ENCODE measurements at places on chromosomes 1 and 21.
A peak's percentile ranks its signal among the peaks of the same experiment; 100 is the strongest.

- DNase-seq, result no peak
- H3K4me1 ChIP-seq, result no peaks in the 10 kb centered on the region
- H3K27ac ChIP-seq, result no peak overlapping the region
These were observed 17.0 kb downstream of the C1orf159 start for GRCh38 chr1:1098681-1099421.

DNA sequence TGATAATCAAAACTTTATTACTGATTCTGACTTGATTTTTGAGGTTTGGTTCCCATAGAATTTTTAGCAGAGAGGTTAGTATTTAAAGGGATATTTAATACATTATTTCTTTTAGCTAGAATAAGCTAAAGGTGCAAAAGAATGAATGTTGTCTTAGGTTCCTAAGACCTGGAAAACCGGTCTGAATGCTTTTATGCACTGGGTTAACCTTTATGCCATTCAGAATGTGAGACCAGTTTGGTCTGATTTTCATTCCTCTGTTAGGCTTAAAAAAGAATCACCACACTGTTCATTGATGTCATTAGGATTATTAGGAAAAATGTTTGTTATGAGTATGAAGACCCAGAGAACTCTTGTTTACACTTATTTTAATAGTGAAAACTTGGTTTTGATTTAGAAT is 30.1 kb downstream of the RAP1A start:
- H3K27me3 ChIP-seq, result no peaks in the 10 kb centered on the region
- no peak overlapping the region for H3K27ac ChIP-seq
- no peak overlapping the region for H3K4me3 ChIP-seq
- peaks cover 45% of the 10 kb centered on the region for H3K4me1 ChIP-seq

DNA sequence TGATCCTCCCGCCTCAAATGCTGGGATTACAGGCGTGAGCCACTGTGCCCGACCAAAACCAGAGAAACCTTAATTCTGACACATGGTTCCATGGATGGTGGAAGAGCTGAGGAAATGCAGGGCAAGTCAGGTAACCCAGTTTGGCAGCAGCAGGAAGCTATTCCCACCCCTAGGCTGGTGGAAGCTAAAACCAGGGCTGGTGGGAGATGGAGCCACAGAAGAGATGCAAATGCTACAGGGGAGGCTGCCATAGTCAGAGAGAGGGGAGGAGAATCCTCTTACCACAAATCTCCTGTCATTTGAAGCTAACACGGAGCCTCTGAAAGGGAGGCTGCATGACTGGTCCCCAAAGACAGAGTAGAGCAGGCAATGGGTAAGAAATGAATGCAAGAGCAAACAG is 4.1 kb upstream of the CDC42BPA start:
- H3K4me1 ChIP-seq, result no peaks in the 10 kb centered on the region
- no peak for DNase-seq
- H3K27ac ChIP-seq, result no peak overlapping the region

DNA sequence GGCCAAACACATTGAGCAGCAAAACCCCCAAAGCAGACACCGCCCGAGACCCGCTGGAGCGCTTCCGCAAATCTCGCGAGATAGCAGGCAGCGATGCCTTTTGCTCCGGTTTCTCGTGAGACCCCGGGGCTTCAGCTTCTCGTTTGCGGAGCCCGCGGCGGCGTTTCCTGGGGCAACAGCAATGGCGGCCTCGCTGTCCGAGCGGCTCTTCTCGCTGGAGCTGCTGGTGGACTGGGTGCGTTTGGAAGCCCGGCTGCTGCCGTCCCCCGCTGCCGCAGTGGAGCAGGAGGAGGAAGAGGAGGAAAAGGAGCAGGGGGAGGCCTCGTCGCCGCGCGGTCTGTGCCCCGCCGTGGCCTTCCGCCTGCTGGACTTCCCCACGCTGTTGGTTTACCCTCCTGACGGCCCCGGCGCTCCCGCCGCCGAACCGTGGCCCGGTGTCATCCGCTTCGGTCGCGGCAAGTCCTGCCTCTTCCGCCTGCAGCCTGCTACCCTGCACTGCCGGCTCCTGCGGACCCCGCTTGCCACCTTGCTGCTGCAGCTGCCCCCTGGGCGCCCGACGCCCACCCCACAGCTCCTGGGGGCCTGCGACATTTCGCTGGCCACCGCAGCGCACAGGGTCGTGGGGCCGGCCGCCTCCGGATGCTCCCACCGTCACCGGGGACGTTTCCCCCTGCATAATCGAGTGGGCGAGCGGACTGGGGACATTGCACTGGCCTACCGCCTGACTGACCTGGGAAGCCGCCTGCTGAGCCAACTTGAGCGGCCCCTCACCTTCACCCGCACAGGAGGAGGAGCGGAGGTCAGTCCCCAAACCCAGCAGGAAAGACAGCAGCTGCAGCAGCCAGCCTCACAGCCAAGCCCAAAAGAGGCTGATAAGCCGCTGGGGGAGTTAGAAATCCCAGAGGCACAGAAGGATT is at the start of gene MAP10:
Gene MAP10, plus strand, starts transcription at position 148 of the 917 bp plus-strand sequence. Its CDS starts 34 bp downstream, at position 182.
- H3K4me1 ChIP-seq, result peaks cover 20% of the 10 kb centered on the region
- DNase-seq, result peak; percentile 87
- peak within 1 kb of the TSS; percentile 91 for H3K27ac ChIP-seq
- H3K27me3 ChIP-seq, result peaks cover 11% of the 10 kb centered on the region
- H3K36me3 ChIP-seq, result peaks cover 6% of the 10 kb centered on the region

GRCh38 chr1:97632075-97632474 is 288.8 kb downstream of the DPYD start:
- no peak for DNase-seq

GRCh38 chr1:7643530-7643929 is 127.6 kb upstream of the VAMP3 start:
- H3K36me3 ChIP-seq, result no peaks in the 10 kb centered on the region
- DNase-seq, result no peak
- H3K4me1 ChIP-seq, result peaks cover 11% of the 10 kb centered on the region
- H3K27ac ChIP-seq, result no peak overlapping the region

DNA sequence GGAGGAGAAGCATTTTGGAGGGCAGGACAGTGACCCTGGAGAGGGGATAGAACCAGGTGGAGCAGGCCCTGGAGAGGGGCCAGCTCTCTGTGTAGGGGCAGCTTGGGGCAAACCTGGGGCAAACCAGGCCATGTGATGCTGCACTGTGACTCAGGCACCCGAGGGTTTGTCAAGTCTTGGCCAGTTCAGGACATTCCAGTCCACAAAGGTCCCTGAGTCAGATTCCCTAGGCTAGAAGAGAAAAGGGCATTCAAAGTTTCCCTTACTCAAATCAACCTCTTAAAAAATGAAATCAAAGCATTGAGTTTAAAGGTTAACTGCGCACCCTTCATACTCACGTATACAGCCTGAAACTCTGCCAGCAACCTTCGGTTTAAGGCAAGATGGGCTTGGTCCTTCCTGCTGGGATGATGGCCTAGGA is 25.2 kb upstream of the PLA2G2C start:
- no peak overlapping the region for H3K4me3 ChIP-seq
- no peak overlapping the region for H3K27ac ChIP-seq
- H3K4me1 ChIP-seq, result no peaks in the 10 kb centered on the region
- DNase-seq, result no peak
- H3K27me3 ChIP-seq, result peaks cover 19% of the 10 kb centered on the region

- no peak overlapping the region for H3K4me3 ChIP-seq
- peaks cover 8% of the 10 kb centered on the region for H3K27me3 ChIP-seq
- no peaks in the 10 kb centered on the region for H3K4me1 ChIP-seq
- no peak overlapping the region for H3K27ac ChIP-seq
- no peak for DNase-seq
These were observed 36.9 kb upstream of the POU3F1 start for GRCh38 chr1:38083541-38083940.

DNA sequence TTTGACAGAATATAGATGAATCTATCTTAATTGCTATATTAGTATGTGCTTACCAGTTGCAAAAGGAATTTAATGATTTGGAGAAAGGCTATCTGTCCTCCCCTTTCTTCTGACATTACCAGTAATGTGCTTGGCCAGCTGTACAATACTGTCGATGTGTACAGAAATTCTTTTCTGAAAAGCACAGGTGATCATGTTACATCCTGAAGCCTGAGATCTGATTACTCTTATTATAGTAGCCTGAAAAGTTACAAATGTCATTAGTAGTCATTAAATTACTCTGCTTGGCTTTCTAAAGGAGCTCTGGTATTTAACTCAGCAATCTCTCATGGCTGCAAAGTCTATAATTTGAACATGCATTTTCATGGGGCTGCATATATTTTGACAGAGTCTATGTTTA is 209.8 kb downstream of the PTPRC start:
- peaks cover 3% of the 10 kb centered on the region for H3K4me1 ChIP-seq
- H3K4me3 ChIP-seq, result no peak overlapping the region
- peaks cover 26% of the 10 kb centered on the region for H3K36me3 ChIP-seq

- no peak overlapping the region for H3K27ac ChIP-seq
- H3K4me3 ChIP-seq, result no peak overlapping the region
- H3K27me3 ChIP-seq, result no peaks in the 10 kb centered on the region
- DNase-seq, result no peak
- H3K36me3 ChIP-seq, result no peaks in the 10 kb centered on the region
These were observed 15.8 kb downstream of the HSPG2 start for GRCh38 chr1:21921100-21921875.

DNA sequence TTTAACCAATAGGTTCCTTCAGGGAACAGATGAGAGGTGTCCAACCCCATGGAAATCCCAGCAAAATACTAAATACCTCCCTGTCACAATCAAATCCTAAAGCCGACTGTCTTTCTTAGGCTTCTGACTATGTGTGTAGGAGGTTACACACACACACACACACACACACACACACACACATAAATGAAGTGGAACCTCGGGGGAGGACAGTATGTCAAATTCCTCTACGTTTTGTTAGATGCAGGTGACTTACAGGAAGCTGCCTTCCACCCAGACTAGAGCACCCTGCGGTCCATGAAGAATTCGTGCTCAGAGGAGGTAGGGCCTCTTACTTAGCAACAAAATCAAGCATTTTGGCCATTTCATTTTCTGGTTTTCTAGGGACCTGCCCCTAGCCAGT is 16.4 kb downstream of the RSPH1 start:
- H3K36me3 ChIP-seq, result no peaks in the 10 kb centered on the region
- H3K27ac ChIP-seq, result no peak overlapping the region
- peaks cover 4% of the 10 kb centered on the region for H3K4me1 ChIP-seq
- no peak for DNase-seq
- H3K27me3 ChIP-seq, result peaks cover 19% of the 10 kb centered on the region
- no peak overlapping the region for H3K4me3 ChIP-seq

GRCh38 chr21:38351176-38351959 is 94.6 kb downstream of the KCNJ15 start:
- H3K4me3 ChIP-seq, result no peak overlapping the region
- H3K4me1 ChIP-seq, result no peaks in the 10 kb centered on the region
- no peaks in the 10 kb centered on the region for H3K36me3 ChIP-seq
- no peak for DNase-seq
- peaks cover 36% of the 10 kb centered on the region for H3K27me3 ChIP-seq
- H3K27ac ChIP-seq, result no peak overlapping the region

GRCh38 chr1:215523128-215523861 is 43.8 kb upstream of the KCTD3 start:
- H3K27me3 ChIP-seq, result no peaks in the 10 kb centered on the region
- H3K36me3 ChIP-seq, result no peaks in the 10 kb centered on the region
- H3K27ac ChIP-seq, result no peak overlapping the region
- no peak overlapping the region for H3K4me3 ChIP-seq

DNA sequence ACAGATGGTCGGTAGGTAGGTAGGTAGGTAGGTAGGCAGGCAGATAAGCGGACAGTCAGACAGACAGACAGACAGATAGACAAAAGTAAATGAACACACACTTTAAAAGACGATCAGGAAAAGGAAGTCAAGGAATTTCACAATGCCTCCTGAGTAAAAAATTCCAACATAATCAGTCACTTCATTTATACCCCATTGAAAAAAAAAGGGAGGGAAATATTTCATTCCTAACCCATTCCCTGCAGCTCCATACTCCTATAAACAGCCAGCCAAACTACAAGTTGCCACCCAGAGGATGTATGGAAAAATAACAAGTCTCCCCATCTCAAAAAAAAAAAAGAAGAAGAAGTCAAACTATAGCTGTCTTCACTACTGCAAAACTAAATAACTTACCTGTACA is 43.4 kb downstream of the ZZZ3 start:
- peaks cover 15% of the 10 kb centered on the region for H3K36me3 ChIP-seq
- H3K4me1 ChIP-seq, result peaks cover 7% of the 10 kb centered on the region
- no peak for DNase-seq
- H3K27ac ChIP-seq, result no peak overlapping the region
- no peak overlapping the region for H3K4me3 ChIP-seq

- H3K4me3 ChIP-seq, result no peak overlapping the region
- peaks cover 12% of the 10 kb centered on the region for H3K27me3 ChIP-seq
- no peak for DNase-seq
- H3K4me1 ChIP-seq, result no peaks in the 10 kb centered on the region
- no peak overlapping the region for H3K27ac ChIP-seq
These were observed 90.8 kb upstream of the SLC25A33 start for GRCh38 chr1:9448132-9449109.

DNA sequence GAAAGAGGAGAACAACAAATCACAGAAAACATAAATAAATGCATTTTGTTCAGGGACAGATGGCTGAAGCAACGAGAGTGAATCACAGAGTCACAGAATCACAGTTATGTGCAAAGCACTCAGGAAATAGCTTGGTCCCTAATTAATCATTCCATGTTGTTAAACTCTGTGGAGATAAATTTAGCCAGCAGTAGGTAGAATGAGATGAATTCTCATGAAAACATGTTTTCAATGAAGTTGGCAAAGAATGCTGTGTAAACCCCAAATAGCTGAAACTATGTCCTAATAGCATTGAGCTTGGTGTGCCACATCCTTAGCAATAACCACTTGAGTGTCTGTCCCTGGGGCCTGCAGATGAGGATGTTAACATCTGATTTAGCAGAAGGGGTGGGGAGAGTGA is 20.4 kb downstream of the LEPR start:
- no peak for DNase-seq
- no peak overlapping the region for H3K27ac ChIP-seq
- no peak overlapping the region for H3K4me3 ChIP-seq
- no peaks in the 10 kb centered on the region for H3K27me3 ChIP-seq
- H3K4me1 ChIP-seq, result no peaks in the 10 kb centered on the region

GRCh38 chr1:147095691-147096090 is 76.6 kb downstream of the PRKAB2 start:
- H3K27ac ChIP-seq, result no peak overlapping the region
- no peaks in the 10 kb centered on the region for H3K4me1 ChIP-seq
- H3K27me3 ChIP-seq, result peaks cover 26% of the 10 kb centered on the region
- DNase-seq, result no peak

- H3K4me3 ChIP-seq, result no peak overlapping the region
- no peaks in the 10 kb centered on the region for H3K27me3 ChIP-seq
- H3K4me1 ChIP-seq, result no peaks in the 10 kb centered on the region
These were observed 532.5 kb upstream of the ADGRL4 start for GRCh38 chr1:79539001-79539400.

Data from natural killer cell treated with Interleukin-12 subunit alpha and Interleukin-12 subunit beta and Interleukin-15 and Interleukin-18, amount 100 ng/mL, for 72 hours (primary cell).